ENCODE measurements at places on chromosomes 6 and 20.

- no peak for DNase-seq
Measured at GRCh38 chr6:163449076-163449475, 34.6 kb downstream of the QKI start.

DNA sequence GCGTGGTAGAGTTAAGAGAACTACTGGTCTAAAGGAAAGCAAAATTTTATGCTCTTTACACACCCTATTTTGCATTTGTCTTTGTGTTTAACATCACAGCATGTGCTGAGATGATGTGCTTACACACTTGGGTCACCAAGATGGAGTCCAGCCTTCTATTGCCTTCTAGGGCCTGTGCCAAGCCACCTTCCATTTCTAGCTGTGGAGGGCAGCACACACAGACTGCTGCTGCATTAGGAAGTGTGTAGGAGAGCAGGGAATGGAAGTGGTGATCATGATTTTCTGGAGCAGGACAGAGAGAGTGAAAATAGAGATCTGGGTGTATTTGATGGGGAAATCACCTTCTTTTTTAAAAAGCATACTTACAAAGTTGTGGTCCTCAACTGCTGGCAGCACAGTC, 191.6 kb downstream of the SOX4 start:
- peaks cover 20% of the 10 kb centered on the region for H3K36me3 ChIP-seq
- peaks cover 2% of the 10 kb centered on the region for H3K27me3 ChIP-seq
- H3K27ac ChIP-seq, result peak overlapping the region; percentile 49
- H3K4me3 ChIP-seq, result no peak overlapping the region

DNA sequence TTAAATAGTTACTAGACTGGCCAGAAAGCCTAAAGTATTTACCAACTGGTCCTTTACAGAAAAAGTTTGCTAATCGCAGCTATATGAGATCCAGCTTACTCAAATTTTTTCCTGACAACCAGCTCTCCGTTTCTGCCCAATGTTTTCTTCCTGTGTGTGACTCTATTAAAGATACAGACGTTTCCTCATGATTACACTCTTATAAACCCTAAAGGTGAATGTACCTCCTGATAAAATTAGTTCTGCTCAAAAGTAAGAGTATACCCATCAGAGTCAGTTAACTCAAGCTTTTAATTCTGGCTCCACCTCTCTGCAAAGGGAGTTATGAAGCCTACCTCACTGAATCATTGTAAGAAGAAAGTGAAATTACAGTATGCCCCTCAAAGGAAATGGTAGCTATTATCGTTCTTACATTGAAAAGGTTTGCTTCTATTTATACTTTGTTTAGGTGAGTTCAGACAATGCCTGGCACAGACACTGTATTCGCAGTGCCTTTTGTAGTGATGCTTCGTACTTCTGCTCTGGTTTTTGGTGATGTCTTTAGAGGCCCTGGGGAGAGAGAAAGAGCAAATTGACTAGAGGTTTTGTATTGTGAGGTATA, 10.2 kb upstream of the MROH8 start:
- no peak overlapping the region for H3K4me3 ChIP-seq
- no peak for DNase-seq
- H3K36me3 ChIP-seq, result peaks cover 22% of the 10 kb centered on the region

GRCh38 chr20:44207126-44207723, 3.3 kb downstream of the OSER1 start:
- no peak overlapping the region for H3K27ac ChIP-seq
- DNase-seq, result no peak
- no peak overlapping the region for H3K4me3 ChIP-seq
- H3K36me3 ChIP-seq, result peaks cover 16% of the 10 kb centered on the region

DNA sequence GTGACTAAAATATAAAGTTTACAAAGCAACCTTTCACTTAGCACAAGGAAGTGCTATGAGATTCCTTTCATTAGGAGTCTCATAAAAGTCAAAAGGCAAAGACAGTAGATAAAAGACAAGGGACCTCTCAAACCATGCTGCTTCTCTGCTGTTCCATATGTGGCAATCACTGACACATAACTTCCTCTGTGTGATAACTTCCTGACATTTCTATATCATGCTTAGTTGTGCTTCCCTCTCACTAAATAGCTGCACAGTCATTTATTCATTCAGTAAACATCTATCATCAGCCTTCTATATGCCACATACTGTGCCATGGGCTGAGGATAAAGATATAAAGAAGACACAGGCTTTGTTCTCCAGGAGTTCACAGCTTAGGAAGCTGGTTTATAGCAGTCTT, 214.8 kb upstream of the GRIK2 start:
- DNase-seq, result no peak
- H3K27ac ChIP-seq, result no peak overlapping the region
- H3K36me3 ChIP-seq, result no peaks in the 10 kb centered on the region
- H3K4me1 ChIP-seq, result no peaks in the 10 kb centered on the region

DNA sequence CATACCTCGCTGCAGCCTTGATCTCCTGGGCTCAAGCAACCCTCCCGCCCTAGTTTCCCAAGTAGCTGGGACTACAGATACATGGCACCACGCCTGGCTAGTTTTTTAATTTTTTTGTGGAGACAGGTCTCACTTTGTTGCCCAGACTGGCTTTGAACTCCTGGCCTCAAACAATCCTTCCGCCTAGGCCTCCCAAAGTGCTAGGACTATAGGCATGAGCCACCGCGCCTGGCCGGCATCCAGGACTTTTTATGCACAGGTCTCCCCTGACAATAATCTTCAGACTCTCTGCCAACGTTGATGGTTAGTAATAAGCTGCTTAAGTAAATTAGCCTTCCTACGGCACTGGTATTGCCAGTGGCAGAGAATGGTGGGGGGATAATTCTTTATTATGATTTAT, 110.5 kb upstream of the MTHFD1L start:
- DNase-seq, result no peak
- no peak overlapping the region for H3K27ac ChIP-seq
- peaks cover 36% of the 10 kb centered on the region for H3K36me3 ChIP-seq
- H3K4me3 ChIP-seq, result no peak overlapping the region

Measured in endothelial cell (in vitro differentiated cells).